Heart right ventricle (tissue), 16 donors: ENCODE measurements at places on chromosomes 12 and 14. TPM values are rescaled to one million over a fixed set of nuclear protein-coding genes. Genes with fewer than 3 reads are reported as not detected.

Gene TNS2
- 139 TPM for total RNA-seq

DNA sequence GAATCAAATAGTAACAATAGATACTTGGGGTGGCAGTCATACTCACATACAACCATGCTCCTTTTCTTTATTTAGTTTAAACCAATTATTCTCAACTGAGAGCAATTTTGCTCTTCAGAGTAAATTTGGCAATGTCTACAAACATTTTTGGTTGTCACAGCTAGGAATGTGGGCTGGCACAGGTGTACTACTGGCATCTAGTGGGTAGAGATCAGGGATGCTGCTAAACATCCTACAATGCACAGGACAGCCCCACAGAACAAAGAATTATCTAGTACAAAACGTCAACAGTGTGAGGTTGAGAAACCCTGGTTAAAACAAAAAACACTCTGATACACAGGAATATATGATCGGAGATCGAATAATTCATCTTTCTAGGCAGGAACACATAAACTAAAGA is 186.5 kb downstream of the NELL2 start:
- no peak for DNase-seq

DNA sequence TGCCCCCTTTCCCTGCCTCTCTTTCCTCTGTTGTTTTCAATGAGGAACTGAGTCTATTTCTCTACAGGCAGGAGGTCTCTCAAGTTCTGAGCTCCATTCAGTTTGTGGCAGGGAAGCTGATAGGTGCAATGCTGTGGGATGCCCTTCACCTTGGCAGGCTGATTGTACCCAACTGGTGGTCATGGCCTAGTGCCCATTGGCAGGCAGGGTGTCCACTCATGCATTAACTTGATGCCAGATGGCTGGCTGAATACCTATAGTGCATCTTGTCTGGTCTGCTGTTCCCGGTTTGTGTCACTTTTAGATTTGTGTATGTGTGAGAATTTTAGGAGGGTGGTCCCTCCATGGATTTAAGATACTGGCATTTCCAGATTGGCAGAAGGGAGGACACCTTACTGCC is 20.0 kb upstream of the ITGA5 start:
- DNase-seq, result peak; percentile 33

GRCh38 chr12:122789637-122790036 is 15.3 kb downstream of the CCDC62 start:
- no peak for DNase-seq

DNA sequence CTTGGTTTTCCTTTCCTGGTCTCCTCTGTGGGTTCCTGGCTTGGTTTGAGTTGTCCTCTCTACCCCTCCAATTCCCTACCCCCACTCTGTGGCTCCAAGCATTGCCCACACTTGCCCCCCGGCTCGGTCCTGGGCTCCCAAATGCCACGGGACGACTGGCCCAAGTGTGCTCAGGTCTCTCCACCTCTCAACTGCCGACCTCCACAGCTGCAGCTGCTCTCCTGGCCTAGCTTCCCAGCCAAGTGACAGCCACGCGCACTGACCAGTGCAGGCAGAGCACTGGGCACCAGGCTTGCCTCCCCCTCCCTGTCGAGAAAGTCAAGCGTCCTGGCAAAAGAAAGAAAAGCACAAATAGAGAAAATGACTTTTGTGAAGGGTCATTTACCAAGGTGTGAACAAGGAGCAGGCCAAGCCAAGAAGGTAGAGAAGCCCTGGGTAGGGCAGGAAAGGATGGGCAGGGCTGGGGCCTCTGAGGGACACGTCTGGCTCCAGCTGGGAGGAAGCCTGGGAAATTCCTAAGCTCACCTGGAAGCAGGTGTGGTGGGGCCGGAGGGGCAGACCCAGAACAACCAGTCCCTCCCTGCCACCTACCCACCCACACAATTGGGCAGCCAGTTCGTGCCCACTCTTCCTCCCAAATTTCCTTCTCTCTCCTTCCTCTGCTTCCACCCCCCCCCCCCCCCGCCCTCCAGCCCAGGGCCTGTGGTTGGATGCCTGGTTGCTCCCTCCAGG is 1.8 kb upstream of the CEP170B start:
- DNase-seq, result no peak
